NB4 (cell line): ENCODE measurements at places on chromosomes 5 and 9.
A peak's percentile ranks its signal among the peaks of the same experiment; 100 is the strongest.

DNA sequence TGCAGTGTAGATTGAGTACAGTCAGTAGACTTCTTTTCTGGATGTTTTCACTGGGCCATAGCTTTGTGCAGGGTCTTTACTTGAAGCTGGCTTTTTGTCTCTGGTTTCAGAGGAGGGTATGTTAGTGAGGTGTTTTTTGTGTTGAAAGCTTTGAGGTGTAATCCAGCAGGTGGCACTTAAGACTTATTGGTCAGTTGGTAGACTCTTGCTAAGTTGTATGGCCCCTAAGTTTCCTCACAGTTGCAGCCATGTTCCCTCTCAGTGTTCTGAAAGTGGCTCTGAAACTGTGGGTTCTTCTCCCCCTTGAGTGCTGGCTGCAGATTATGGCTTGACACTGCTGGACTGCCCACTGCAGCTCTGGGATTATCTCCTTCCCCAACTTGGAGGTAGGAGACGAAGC is 55.7 kb upstream of the SLC44A1 start:
- peak; percentile 37 for DNase-seq

DNA sequence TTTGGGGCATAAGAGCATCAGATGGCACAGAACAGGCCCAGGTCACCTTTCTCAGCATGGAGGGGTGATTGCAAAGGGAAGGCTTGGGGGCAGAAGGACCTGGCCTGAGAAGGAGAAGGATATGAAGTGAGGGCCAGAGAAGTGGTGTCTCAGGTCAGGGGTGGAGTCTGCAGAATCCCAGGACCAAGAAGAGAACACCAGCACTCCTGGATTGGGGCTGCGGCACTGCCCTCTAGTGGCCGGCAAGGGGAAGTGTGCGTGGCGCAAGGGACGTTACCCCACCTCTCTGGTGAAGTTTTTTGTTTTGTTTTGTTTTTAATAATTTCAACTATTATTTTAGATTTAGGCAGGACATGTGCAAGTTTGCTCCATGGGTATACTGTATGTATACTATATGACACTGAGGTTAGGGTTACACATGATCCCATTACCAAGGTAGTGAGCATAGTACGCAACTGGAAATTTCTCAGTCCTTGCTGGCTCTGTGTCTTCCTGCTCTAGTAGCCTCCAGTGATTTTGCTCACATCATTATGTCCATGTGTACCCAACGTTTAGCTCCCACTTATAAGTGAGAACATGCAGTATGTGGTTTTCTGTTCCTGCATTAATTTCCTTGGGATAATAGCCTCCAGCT is 1548.6 kb downstream of the EFNA5 start:
- DNase-seq, result peak; percentile 47

DNA sequence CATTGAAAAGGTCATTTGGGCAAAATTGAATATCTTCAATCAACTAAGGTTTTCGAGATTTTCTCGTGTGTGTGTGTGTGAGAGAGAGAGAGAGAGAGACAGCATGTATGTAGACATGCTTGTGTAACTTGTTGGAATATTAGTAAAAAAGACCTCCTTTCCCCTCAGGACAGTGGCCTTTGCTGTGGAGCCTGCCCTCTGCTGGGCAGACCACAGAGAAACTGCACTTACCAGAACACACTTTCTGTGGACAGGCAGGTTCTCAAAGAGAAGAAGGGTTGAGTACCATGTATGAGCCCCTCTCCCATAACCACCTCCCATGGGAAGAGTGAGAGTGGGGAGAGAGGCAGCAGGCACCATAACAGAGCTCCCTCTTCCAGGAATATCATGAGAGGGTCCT is 45.6 kb downstream of the CFAP90 start:
- peak; percentile 45 for DNase-seq

DNA sequence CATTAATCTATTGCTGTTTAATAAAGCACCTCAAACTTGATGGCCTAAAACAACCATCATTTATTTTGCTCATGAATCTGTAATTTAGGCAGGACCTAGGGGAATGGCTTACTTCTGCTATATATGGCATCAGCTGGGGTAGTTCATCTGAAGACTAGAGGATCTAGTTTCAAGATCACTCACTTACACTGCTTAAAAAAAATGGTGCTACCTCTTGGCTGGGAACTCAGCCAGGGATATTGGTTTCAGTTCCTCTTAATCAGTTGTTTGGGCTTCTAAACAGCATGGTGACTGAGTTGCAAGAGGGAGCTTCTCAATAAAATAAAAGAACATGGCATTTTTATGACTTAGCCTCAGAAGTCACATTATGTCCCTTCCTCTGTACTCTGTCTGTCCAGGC is 142.0 kb downstream of the FAM114A2 start:
- peak; percentile 56 for DNase-seq

- DNase-seq, result peak; percentile 42
Observed at GRCh38 chr5:21810737-21811316, 1042.3 kb downstream of the CDH12 start.

GRCh38 chr5:57664700-57665099 is 182.1 kb upstream of the ACTBL2 start:
- DNase-seq, result no peak
